ENCODE measurements at places on chromosomes 1 and 21.

DNA sequence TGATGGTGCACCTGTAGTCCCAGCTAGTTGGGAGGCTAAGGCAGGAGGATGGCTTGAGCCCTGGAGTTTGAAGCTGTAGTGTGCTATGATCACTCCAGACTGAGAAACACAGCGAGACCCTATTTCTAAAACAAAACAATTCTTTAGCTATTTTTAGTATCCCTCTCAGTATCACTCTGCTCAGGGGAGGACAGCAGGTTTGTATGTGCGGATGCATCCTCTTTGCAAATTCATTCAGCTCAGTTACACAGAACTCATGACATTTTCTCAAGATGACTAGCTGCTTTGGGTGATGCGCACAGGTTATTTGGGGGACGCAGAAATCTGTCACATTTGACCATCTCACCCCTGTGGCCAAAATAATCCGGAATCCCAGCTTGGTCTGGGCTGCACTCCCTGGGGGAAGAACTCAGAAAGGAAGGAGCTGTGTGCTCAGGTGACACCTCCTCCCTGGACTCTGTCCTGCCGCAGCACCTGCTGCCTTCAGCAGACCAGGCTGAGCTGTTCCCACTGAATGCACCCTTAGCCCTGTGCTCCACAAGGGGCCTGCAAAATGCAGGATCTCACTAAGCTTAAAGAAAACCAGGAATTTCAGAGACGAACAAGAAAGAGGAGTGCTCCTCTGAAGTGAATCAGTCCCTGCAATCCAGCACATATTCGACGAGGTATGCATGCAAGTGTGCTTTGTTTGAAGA, 89.5 kb upstream of the PGBD5 start:
- DNase-seq: no peak

GRCh38 chr1:247824023-247824422, at the start of gene OR14A16:
Gene OR14A16, minus strand, starts transcription at chr1:247824119. Its CDS starts 8,390 bp downstream, at chr1:247815729.
- DNase-seq: no peak

DNA sequence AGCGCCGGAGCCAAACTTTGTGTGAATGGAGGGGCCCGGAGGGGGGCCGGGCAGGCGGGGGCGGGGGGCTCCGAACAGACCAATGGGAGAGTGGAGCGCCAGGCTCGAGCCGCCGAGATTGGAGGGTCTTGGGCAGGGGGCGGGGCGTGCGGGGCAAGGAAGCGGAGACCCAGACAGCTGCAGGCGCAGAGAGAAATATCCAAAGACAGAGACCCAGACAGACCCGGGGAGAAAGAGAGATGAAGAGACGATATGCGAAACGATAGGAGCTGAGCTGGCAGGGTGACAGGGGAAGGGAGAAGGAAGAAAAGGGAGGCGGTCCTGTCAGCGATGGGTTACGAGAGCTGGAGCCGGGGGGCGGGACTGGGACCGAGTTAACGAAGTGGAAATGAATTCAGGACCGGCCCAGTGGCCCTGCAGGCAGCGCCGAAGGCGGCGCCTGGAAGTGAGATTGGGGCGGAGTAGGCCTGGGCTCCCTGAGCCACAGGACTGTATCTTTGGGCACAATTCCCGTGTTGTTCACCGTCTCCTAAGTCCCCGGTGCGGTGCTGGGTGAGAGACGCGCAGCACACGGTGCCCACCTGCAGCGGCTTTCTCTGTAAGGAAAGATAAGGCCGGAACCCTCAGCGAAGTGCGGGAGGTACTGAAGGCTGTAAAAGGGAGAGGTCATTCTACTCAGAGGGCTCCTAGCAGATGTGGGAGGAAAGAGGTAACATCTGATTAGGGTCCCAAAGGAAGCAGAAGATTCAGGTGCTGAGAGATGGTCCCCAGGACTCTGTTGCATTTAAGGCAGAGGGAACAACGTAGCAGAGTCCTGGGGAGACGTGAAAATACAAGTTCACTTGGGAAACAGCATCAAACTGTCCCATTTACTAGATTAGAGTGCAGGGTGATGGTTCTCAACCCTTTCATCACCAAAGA, 543 bp upstream of the KCNJ10 start:
- peak; percentile 40 for DNase-seq

GRCh38 chr21:46369520-46370235, 45.7 kb downstream of the PCNT start:
- DNase-seq: no peak

DNA sequence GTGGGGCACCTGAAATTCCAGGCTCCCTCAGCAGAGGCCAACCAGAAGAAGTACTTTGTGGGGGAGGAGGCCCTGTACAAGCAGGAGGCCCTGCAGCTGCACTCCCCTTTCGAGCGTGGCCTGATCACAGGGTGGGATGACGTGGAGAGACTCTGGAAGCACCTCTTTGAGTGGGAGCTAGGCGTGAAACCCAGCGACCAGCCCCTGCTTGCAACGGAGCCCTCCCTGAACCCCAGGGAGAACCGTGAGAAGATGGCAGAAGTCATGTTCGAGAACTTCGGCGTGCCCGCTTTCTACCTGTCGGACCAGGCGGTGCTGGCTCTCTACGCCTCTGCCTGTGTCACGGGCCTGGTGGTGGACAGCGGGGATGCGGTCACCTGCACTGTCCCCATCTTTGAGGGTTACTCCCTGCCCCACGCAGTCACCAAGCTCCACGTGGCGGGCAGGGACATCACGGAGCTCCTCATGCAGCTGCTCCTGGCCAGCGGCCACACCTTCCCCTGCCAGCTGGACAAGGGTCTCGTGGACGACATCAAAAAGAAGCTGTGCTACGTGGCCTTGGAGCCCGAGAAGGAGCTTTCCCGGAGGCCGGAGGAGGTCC, 634 bp downstream of the ACTRT2 start:
- no peak for DNase-seq

DNA sequence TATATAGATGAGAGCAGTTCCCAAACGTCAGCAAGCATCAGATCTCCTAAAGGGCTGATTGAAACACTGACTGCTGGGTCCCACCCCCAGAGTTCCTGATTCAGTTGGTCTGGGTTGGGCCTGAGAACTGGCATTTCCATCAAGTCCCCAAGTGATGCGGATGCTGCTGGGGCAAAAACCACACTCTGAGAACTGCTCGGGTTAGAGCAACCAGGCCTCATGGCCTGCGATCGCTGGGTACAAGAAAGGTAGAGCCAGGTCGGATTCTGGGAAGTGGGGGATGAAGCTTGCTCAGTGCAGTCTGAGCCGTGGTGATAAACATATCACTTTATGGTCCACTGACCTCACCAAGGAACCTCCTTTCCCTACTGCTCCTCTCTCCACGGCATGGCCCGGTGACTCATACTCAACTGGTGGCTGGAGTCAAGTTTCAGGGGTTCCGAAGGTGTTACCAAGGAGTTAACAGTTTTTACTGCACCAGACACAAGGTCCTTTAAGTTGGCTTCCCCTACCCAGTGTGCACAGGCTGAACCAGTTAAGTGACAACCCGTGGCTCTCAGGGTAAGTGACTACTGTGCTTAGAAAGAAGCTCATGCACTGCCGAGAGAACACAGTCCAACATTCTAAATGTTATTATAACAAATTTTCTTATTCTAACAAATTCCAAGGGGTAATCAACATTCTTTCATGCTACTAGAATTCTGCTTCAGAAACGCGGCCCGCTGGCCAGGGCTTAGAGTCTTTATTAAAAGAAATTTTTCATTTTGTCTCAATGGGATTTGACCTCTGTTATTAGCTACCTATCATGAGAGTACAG, 153.5 kb downstream of the TGFBR3 start:
- DNase-seq: no peak

Measured in activated CD4-positive, alpha-beta T cell treated with anti-CD3 and anti-CD28 coated beads for 24 hours (primary cell).